ENCODE measurements at places on chromosomes 2 and 18.

DNA sequence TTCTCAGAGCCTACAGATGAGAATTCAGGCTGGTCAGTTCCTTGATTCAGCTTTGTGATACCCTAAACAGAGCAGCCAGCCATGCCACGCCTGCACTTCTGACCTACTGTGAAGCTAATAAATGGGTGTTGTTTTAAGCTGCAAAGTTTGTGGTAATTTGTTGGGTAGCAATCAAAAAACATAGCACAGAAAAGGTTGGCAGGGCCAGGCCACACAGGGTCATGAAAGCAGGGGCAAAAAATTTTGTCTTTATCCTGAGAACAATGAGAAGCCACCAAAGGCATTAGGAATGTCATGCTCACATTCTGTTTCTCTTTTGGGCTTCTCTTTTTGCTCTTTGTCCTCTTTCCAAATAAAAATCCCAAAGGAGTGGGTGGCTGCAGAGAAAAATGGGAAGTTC lies 385.9 kb downstream of the TXNL1 start:
- DNase-seq = no peak

- DNase-seq = no peak
Observed at GRCh38 chr2:239893236-239893515, 132.0 kb downstream of the NDUFA10 start.

DNA sequence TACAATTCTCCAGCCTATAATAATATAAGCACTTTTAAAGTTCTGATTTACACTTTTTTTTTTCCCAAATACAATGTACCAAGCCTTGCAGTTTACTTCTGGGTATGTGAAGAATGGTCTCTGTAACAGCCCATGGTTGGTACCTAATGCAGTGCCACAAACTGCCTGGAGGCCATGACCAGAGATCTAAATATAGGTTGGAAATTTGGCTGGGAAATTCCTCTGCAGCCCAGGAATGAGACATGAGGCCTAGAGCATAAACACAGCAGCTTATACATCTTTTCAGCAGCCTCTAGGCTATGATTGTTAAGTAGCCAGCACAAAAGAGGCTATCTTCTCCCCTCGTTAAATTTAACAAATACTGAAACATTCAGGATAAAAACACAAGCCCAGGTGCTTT lies 432.0 kb upstream of the FAM98A start:
- DNase-seq = no peak

- DNase-seq = no peak
Observed at GRCh38 chr18:74965682-74966081, 243.3 kb downstream of the PTGR3 start.

- DNase-seq = no peak
Observed at GRCh38 chr2:127011231-127011661, 95.7 kb downstream of the BIN1 start.

DNA sequence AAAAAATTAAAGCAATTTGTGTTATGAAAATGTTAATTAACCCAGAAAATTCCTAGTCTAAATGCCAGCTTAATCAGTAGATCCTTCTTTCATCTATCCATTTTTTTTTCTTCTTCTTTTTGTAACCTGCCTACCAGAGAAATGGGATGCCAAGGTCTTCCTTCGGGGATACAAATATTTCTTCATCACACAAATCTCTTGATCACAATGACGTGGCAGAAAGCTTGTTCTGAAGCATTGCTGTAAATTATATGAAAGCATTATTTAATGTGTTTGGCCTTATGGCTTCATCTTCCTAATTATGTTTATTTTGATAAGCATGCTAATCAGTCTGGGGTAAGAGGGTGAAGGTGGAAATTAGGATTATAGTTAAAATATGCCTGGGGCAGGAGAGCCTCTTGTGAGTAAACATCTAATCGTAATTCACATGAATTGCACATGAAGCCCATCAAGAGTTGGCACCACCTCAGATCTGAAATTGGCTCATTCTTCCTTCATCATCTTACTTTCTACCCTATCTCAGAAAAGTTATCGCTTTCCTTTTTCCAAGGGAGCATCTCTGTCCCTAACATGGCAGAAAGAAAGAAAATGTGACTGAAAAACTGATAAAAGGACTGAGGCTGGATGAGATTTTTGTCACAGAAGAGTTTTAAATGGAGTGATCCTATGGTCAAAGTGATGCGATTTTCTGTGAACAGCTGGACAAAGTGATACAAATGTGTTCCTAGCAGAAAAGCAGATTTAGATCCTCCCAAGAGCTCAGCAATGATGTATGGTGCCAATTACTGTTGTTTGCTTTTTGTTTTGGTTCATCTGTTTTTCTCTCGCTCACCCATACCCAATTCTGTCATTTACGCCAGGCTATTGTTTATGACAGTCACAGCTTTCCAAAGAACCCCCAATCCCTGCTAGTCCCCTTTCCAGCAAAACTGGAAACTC lies 76.9 kb upstream of the PMAIP1 start:
- DNase-seq = no peak

- no peak for DNase-seq
Observed at GRCh38 chr18:23068570-23069310, 66.5 kb upstream of the CABLES1 start.

DNA sequence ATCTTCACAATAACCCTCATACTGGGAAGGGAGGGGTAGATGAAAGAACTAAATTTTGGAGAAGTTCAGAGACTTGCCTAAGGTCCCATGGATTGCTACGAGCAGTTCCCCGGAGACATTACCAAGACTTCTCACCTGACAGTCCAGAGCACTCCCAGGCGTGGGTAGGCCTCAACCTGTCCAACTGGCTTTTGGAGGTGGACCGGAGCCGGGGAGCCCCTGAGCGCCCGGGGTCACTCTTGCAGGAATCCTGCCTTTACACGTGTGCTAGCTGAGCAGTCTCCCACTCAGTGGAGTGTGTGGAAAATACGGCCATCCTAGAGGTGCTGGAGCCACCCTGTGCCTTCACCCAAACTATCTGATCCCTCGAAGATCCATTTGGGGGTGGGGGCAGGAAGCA lies 8.0 kb downstream of the POMC start:
- no peak for DNase-seq

DNA sequence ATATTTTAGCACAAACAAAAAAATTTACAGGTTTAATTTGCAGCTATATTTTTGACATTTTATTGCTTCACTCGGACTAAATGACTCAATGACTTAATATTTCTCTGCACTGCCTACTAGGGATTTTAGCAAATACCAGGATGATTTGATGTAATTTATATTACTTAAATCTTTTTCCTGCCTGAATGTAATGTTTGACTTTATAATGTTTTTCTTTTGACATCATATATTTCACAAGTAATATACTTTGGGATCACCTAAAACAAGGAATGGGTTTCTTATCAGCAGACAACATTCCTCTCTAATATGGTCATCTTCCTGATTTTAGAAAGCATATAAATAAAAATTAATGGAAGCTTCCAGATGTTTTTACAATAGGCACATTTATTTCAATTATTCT lies 253.2 kb upstream of the EPC2 start:
- no peak for DNase-seq

DNA sequence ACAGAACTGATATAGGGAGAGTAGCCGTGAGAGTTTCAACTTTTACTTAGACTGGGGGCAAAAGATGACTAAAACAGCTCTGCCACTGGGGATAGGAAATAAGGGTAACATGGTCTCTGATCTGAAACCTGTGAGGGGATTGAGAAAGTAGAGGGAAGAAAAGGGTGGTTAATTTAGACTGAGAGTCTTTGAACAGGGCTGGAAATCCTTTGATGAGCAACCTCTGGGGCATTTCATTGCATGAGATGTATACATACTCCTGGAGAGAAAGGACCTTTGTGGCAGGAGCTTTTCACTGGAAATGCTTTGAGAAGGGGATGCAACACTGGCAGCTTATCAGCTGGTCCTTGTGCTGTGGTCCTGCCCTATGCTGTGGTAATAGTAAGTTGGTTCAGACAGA lies 9.4 kb downstream of the GALNT1 start:
- no peak for DNase-seq

DNA sequence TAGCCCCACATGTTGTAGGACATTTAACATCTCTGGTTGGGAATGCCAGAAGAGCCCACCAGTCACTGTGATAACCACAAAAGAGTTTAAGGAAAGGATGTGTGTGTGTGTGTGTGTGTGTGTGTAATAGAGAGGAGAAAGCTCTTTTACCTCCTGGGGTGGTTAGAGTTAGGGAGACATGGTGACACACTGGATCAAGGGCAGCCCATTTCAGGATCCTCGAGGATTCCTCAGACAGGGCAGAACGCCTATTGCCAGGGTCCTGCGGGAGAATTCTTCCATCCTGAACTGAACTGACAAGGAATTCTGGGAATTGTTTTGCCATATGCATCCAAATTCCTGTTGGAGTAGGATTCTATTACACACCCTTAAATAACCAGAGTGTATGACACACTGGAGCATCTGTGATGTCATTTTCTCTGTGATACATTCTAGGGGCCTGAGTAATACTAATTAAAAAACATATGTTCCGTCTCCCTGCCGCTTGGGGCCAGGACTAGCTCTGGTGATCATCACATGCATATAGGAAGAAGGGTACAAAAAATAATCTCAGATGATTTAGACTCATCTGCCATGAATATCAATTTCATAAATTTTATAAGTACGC lies 156.4 kb upstream of the MMADHC start:
- DNase-seq = no peak

- DNase-seq = no peak
Observed at GRCh38 chr2:239494578-239494977, 93.8 kb upstream of the HDAC4 start.

GRCh38 chr18:56983275-56983992 lies 163.5 kb upstream of the BOD1L2 start:
- no peak for DNase-seq

DNA sequence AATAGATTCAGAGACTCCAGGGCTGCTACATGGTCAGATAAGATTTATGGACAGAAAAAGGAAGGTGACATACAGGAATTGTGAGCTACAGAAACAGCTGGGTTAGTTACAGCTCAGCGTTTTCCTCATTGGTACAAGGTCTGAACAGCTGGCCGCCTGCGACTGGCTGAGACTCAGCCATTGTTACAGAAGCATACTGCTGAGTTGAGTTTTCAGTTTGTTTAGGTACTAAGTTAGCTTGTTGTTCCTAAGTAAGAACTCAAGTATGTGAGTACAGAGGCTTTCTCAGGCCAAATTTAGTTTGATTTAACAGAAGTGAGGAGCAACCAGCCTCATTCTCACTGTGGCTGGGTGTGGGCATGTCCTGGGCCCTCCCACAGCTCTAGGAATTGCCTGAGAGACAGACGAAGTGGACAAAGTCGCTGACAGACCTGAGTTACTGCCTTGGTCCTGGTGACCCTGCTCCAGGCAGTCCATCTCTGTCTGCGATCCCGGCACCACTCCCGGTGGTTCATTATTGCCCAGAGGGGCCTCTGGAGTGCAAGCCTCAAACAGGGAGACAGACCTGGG lies 27.8 kb upstream of the RHOB start:
- no peak for DNase-seq

GRCh38 chr18:41170346-41170745 lies 784.7 kb upstream of the PIK3C3 start:
- no peak for DNase-seq

GRCh38 chr2:20186078-20186854 lies 38.7 kb downstream of the SDC1 start:
- DNase-seq = no peak

DNA sequence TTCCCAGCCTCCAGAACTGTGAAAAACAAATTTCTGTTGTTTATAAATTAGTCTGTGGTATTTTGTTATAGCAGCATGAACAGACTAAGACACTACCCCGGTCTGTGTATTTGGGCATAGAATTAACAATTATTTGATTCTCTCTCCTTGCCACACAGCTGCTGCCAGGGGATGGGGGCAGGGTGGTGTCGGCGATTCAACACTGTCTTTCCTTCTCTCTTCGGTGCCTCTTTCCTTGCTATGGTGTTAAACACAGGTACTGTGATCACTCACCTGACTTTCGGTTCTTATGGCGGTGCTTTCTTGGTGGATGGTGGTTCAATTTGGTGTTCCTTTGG lies 50.8 kb upstream of the CTAGE1 start:
- no peak for DNase-seq

DNA sequence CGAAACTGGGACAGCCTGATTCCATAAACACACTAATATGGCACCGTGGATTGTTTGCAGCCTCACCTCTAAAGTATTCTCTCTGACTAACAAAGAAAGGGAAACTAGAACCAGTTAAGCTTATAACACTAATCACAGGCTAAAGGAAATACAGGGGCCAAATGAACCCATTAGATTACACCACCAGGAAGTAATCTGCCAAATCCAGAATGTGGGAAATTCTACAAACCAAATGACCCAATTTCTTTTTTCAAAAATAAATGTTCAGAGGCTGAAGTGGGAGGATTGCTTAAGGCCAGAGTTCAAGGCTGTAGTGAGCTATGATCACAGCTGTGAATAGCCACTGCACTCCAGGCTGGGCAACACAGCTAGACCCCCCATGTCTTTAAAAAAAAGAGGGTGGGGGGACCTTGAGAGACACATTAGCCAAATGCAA lies 1.5 kb upstream of the MPPE1 start:
- DNase-seq = no peak

DNA sequence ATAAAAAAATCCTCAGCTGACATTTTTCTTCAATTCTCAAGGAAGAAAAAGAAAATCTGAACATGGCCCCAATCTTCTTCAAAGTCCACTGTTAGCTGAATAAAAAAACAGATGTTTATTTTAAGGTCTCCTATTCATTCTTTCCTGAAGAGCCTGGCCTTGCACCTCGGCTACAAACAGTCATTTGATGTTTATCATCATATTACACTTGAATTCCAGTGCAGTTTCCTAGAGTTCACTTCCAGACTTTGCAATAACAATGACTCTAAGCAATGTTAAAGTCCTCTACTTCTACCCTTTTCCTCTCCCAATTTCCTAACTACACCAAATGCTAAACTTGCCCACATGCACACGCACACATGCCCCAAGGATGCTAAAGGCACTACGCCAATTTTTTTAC lies 70.1 kb downstream of the NOL10 start:
- no peak for DNase-seq

GRCh38 chr2:10336283-10336682 lies 33.6 kb downstream of the HPCAL1 start:
- no peak for DNase-seq

DNA sequence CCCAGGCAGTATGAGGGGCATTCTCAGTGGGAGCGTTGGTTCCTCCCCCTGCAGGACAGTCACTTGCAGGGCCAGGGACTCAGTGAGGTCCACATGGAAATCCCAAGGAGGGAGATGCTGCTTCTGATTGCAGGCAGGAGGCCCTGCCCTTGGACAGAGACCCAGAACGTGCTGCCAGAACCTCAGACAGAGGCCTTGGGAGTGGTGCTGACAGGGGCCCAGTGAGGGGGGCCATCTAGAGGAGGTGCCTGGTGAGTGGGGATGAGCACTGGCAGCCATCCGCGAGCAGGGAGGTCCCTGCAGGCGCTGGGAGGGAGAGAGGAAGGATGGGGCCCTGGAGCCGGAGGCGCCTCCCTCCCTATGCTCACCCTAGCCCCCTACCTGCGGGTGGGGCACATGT lies 133.1 kb downstream of the DYSF start:
- no peak for DNase-seq

GRCh38 chr2:156398176-156398575 lies 38.0 kb upstream of the GPD2 start:
- no peak for DNase-seq

DNA sequence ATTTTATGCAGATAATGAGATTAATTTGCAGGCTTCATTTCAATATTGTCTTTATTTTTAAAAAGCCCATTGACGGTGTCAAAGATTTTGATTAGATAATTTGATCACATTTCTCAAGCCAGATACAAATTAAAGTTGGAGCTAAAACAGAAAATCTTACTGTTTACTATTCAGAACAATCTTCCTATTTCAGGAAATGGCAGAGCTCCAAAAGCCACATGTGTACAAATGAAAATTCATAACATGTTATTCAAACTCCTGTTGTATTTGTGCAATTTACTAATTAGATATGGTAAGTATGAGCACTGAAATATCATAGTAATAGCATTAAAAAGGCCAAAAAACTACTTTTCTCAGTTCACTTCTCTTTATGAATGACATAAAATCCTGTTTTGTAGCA lies 682.9 kb downstream of the KCNJ3 start:
- DNase-seq = no peak
